SHP77 treated with DMSO at 0.1 percent for 48 hours (cell line): ENCODE measurements at places on chromosomes 3 and 15.

DNA sequence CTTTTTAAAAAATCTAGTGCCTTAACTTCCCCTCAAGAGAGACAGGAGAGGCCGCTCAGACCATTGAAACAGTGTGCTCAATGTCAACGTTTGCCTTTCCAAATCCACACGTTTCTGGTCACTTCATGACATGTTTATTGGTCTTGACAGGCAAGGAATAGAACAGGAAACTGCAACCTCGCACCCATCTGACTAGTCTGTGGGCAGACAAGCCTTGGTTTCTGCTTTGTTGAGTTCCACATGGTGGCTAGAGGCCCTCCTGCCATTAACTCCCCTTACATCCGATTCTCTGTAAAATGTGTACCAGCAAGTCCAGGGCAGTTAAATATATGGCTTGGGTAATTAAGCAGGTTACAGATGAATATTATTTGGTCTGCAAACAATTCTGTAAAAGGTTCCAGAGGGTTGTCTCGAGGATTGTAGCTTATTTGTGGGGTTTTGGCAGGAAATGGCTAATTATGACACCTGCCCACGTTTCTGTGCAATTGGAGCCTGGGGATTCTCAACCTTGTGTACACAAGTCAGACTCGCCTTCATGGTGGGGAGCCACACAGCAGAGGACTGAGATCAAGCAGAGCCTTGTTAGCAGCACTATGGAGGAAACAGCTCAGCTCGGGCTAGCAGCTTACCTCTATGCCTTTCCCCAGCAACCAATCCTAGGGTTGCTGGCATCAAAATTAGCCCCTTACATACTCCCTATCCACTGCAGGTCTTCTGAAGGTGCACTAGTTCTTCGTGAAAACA, 317.5 kb upstream of the IGF1R start:
- DNase-seq, result no peak

GRCh38 chr3:156603379-156604017, 48.6 kb upstream of the SSR3 start:
- DNase-seq, result no peak

DNA sequence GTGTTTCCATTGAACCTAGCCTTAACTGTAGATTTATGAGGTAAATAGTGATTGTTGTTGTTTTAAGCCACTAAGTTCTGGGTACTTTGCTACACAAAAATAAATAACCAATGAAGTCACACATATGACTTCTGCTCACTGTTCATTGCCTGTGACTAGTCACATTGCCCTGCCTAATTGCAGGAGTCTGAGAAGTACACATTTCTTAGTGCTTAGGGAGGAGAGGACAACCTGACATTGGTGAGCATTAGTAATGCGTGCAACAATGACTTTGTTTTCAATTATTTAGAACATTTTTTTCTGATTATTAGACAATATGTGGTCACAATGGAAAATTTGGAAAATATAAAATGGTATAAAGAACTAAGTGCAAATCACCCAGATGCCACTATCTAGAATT, 133.2 kb upstream of the DAZL start:
- DNase-seq, result no peak

DNA sequence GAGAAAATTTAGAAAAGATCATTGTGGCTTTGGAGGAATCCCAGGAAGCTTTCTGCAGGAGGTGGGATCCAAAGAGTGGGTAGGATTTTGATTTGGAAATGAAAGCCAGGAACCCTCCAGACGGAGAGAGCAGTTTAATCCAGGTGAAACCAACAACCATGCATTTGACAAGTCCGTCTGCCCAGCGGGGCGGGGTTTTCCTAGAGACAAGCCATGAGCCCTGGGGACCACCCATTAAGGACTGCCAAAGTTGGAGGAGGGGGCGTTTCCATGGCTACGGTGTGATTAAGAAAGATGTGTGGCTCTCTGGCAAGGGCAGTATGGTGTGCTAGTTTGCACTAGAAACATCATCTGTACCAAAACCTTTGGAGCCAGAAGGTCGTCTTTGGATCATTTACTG, 53.4 kb downstream of the SRGAP3 start:
- DNase-seq, result no peak

DNA sequence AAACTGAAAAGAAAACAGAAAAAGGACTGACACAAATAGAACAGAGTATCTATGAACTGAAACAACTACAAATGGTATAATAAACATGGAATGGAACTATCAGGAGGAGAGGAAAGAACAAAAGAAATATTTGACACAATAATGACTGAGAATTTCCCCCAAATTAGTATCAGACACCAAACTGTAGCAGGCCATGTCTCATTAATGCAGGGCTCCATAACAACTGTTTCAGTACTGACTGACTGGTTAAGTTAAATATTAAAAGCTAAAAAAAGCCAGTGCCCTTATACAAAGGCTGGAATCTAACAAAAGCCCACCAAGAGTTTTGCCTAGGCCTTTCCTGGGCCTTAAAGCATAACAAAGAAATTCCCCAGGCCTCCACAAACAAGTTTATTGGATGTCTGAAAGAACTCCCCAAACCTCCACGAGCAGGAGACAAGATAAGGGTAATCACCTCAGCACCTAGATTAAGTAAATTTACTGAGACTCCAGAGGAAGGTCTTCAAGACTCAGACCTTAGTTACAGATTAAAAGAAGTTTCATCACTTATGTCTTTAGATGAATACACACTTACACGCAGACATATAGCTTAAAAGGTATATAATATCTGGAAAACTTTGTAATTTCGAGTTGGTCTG, 45.7 kb downstream of the KPNA1 start:
- no peak for DNase-seq
